ENCODE measurements at places on chromosomes 5 and 9. TPM values are rescaled to one million over a fixed set of nuclear protein-coding genes. Genes with fewer than 3 reads are reported as not detected.

NDUFA8 gene
- polyA plus RNA-seq = 37.3 TPM

INSL6 gene
- not detected for polyA plus RNA-seq

FCN2 gene
- polyA plus RNA-seq = not detected

TLE1 gene
- 35.5 TPM for polyA plus RNA-seq

PCDHGA6 gene
- polyA plus RNA-seq = 1.4 TPM

NEURL1B gene
- polyA plus RNA-seq = 4.5 TPM

CTNNAL1 gene
- polyA plus RNA-seq = 29.7 TPM

SPATA31A3 gene
- not detected for polyA plus RNA-seq

IL4 gene
- not detected for polyA plus RNA-seq

ADGRD2 gene
- not detected for polyA plus RNA-seq

FAM221B gene
- polyA plus RNA-seq = not detected

CDC23 gene
- 4.8 TPM for polyA plus RNA-seq

ZBED3 gene
- 4.2 TPM for polyA plus RNA-seq

C1QTNF2 gene
- polyA plus RNA-seq = 0.27 TPM

TPPP gene
- 2.7 TPM for polyA plus RNA-seq

OSMR gene
- polyA plus RNA-seq = 5.5 TPM

TMEFF1 gene
- polyA plus RNA-seq = not detected

OTP gene
- polyA plus RNA-seq = not detected

CCDC152 gene
- polyA plus RNA-seq = 0.63 TPM

SPATA31D4 gene
- 0.04 TPM for polyA plus RNA-seq

PDE8B gene
- 11.9 TPM for polyA plus RNA-seq

NEUROG1 gene
- polyA plus RNA-seq = not detected

LPAR1 gene
- 4.3 TPM for polyA plus RNA-seq

FAM151B gene
- polyA plus RNA-seq = 1.2 TPM

CCL21 gene
- polyA plus RNA-seq = 12.1 TPM

NRARP gene
- 1.3 TPM for polyA plus RNA-seq

GRXCR2 gene
- not detected for polyA plus RNA-seq

HOMER1 gene
- 0.61 TPM for polyA plus RNA-seq

ANKRD31 gene
- 0.08 TPM for polyA plus RNA-seq

TRPM6 gene
- 0.23 TPM for polyA plus RNA-seq

FGD3 gene
- polyA plus RNA-seq = 12.1 TPM

PDLIM4 gene
- 3.3 TPM for polyA plus RNA-seq

CDKN2B-AS1 gene
- not detected for polyA plus RNA-seq

SPINK1 gene
- 23,743 TPM for polyA plus RNA-seq

LHFPL2 gene
- 4.0 TPM for polyA plus RNA-seq

CBY3 gene
- polyA plus RNA-seq = not detected

STPG3 gene
- polyA plus RNA-seq = 0.23 TPM
